Astrocyte of the cerebellum (primary cell): ENCODE measurements at places on chromosomes 7 and 10.

- DNase-seq: no peak
These were observed 129.8 kb upstream of the TNRC18 start for GRCh38 chr7:5553298-5553877.

- no peak for DNase-seq
These were observed 233.8 kb downstream of the KCNMA1 start for GRCh38 chr10:77403761-77404160.

DNA sequence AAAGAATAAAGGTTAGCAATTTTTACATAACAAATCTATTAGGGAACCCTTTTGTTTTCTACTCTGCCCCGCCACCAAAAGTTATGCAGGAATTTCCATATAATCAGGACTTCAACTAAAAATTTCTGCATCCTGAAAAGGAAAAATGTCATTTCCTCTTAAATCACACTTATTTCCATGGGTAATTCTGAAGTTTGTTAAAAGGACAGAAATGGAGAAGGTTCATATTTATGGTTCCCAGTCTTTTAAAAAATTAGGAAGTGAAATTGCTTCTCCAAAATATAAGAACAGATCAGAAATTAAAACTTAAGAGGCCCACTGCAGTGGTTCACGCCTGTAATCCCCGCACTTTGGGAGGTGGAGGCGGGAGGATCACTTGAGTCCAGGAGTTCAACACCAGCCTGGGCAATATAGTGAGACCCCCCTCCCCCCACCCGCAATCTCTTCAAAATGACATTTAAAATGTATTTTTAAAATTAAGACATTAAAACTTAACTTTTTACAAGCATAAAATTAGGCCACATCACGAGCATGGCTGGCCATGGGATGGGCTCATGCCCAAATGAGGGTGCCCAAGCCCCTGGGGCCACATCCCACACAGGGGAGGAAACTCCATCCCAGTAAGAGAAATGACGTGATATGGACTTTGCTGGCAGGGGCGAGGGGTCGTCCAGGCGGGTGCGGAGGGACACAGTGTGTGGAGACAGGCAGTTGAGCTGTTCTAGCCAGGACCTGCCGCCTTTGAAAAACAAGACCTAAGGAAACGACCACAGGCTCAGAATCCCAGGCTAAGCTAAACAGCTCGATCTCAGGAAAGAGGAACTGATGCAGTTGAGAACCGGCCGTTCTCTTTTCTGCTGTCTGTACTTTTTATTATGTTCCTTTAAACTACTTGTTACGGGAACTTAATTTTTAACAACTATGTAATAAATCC, 51.3 kb upstream of the NFE2L3 start:
- DNase-seq: no peak

DNA sequence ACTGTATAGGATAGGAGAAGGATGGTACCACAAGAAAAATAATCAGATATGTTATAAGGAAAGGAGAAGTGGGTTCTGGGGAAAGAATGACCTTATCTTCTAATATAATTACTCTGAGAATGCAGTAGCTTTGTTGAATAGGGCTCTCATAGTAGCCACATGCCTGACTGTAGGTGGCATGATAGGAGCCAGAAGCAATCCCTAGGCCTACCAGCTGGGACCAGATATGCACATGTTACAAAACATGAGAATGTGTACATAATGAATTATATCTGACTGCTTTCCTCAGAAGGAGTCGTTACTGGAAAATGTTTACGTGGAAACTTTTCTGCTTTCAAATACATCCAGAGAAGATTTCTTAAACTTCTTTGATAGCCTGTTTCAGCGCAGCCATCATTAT, 53.2 kb upstream of the FAM3C start:
- no peak for DNase-seq

- DNase-seq: no peak
These were observed 38.9 kb upstream of the AMPH start for GRCh38 chr7:38669965-38670520.

DNA sequence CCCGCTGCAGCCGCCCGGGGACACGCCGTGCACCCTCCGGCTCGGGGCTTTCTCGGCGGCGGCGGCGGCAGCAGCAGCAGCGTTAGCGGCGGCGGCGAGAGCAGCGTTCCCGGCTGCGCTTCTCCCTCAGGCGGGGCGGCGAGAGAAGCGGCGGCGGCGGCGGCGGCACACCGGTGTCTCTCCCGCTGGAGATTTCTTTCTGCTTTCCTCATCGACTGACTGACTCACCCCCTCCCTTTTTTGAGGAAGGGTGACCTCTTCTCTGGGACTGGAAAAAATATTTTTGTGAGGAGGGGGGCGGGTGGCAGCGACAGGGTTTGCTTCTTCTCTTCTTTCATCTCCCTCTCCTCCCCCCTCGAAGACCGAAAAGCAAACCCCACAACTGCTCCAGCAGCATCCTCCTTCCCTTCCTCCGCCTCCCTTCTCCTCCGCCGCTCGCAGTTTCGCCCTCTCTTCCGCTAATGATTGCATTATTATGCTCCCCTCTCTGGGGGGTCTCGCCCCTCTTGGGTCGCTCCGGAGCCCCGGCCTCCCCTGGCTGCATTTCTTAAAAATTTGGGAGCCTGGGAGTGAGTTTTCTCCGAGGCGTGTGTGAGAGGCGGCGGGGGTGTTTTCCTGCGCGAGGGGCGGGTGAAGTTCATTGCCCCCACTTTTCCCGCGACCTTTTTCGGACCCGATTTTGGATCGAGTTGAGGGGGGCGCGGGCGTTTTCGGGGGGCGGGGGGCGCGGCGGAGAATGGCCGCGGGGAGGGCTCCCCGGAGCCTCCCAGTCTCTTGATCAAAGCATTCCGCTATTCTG, 411 bp downstream of the AUTS2 start:
- no peak for DNase-seq

- no peak for DNase-seq
These were observed 23.0 kb upstream of the TEX47 start for GRCh38 chr7:88818552-88818951.

DNA sequence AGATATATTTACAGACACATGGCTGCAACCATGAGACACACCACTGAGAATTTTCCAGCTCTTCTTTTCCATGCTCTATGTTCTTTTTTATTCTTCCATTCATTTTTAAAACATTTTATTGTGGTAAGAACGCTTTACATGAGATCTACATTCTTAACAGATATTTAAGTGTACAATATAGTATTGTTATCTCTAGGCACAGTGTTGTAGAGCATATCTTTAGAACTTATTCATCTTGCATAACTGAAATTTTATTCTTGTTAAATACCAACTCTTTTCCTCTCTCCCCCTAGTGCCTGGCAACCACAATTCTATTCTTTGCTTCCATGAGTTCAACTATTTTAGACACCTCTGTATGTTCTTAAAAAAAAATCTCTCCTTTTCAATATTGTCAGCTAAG, 67.1 kb upstream of the HABP2 start:
- DNase-seq: no peak

DNA sequence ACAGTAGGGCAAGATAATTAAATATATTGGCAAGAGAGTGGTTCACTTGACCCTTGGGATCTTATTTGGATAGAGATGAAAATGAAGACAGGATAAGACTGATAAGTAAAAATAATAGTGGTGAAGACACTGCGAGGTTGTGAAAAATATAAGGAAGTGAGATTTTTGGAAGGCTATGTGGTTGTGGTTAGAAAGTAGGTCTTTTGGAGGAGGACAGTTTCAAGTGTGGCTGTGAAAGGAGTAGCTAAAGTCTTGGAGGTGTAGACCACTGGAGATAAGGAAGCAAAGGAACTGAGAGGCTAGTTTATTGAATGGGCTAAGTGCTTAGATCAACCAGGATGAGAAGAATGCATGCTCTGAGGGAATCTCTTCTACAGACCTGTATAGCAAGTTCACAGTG, 11.2 kb downstream of the MIOS start:
- no peak for DNase-seq

DNA sequence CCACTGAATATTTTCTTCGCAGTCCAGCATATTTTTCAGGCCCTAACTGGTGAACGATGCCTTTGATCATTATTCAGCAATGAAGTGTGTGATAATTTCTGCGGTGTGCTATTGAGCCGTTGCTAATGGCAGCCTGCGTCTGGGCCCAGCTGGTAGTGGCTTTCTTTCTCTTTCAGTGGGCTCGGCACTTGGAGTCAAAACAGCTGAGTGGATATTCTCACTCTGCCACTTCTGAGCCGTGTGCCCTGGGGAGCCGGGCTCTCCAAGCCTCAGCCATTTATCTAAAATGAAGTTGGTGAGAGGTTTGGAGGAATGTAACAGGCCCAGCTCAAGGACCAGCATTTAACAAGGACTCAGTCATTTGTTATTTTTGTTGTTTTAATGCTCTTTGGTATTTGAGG, 87.5 kb upstream of the IFRD1 start:
- DNase-seq: peak; percentile 61

GRCh38 chr7:54426406-54426805, 115.8 kb upstream of the VSTM2A start:
- no peak for DNase-seq

DNA sequence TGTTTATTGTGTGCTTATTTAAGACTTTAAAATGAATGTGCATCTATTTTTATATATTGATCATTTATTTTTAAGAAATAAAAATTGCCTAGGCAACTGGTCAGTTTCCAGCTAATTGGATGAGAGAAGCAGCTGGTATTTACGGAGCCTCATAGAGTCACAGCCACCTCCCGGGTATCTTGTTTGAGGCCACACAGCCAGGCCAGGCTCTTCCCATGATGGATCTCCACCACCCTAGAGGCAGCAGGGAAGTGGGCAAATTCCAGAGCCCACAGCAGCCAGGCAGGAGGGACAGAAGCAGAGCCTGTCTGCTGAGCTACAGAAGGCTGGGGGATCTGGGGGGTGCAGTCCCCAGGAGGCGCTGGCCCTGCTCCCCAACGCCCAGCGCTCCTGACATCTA, 61.6 kb downstream of the CLEC2L start:
- DNase-seq: no peak

DNA sequence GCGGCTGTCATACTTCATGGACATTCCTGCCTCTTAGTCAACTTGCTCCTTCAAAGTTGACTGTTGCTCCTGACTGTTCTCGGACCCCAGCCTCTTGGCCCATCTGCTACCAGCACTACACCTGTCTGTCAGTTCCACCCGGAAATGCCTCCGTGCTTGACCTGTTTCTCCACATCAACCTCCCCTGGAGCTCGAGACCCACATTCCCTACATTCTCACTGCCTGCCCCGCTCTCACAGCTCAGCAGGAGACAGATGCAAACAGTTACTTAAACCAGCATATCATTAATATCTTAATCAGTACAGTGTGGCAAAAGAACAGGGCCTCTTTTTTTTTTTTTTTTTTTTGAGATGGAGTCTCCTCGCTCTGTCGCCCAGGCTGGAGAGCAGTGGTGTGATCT, 174.3 kb downstream of the NRP1 start:
- DNase-seq: no peak

DNA sequence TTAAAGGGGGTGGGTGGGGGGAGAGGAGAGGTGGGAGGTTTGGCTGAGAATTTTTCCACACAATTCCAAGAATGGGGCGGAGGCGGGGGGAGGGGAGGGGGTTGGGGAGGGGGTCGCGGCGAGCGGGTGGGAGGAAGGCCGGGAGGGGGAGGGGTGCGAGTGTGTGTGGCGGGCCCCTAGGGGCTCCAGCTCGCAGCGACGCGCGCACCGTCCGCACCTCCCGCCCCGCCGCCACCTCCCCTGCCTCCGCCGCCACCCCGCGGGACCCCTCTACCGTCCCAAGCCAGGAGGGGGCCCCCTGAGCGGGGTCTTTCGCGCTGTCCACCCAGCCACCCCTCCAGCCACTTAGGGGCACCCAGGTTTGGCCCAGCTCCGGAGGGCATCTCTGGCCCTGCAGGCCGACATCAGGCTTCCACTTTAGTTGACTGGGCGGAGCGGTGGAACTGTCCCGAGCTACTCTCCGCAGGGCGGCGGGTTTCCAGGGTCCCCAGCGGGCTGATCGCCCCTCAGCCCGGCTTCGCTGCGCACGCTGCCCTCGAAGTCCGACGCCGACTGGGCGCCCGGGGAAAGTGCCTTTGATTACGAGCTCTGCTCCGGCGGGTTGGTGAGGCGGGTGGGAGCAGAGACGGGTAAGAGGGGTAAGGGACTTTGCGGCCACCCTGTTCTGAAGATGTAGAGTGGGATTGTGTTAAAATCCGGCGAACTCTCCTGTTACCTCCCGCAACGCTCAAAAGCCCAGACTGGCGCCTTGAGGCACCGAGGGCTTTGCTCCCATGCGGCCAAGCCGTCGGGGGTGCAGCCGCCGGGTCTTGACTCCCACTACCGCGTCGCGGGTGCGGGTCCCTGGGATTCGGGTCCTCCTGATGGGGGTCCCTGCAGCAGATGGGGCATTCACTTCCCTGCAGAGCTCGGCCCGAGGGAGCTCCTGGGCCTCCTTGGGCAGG, 1.8 kb upstream of the VAX1 start:
- DNase-seq: no peak

DNA sequence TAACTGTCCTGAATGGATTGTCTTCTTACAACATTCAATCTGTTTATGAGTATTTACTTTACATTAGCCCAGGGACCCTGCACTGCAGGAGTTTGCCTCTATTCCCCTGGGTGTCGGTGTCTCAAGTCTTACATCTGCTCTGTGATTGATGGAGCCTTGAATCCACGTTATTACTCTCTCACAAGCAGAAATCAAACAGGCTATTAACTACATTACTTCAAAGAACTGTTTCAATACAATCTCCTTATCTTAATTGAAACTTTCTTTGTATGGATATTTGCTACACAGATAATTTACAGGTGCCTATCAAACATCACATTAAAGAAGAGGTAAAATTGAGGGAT, 3.1 kb upstream of the ARID5B start:
- DNase-seq: no peak

DNA sequence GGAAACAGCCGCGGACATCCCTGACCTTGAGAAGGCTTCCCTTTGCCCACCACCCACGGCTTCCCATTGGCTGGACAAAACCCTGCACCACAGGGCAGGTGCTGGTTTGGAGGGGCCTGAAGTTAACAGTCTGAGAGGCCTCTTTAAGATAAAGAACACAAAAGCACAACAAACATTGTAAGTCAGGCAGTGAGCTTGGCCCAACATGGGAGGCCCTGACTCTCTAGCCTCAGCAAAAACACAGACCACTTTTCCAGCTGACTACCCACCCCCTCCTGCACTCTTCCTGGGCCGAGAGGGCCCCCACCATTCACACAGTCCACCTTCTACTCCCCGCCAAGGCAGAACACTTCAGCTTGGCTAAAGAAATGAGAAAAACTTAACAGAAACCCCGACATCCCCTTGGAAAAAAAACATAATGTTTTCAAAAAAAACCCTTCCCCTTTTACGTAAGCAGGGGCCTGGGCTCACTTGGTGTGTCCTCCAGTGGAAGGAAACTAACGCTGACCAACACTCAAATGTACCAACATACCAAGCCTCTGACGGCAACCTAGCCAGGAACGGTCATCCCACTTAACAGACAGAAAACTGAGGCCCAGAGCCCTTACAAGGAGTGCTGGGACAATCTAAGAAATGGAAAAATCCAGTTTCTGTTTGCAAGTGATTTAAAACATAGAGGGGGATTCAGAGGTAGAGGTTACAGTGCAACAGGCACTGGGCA, 80.9 kb downstream of the COBL start:
- DNase-seq: no peak

- no peak for DNase-seq
These were observed 179.7 kb upstream of the MALRD1 start for GRCh38 chr10:18868919-18869318.

- DNase-seq: no peak
These were observed 66.3 kb downstream of the NRF1 start for GRCh38 chr7:129677796-129678195.

- no peak for DNase-seq
These were observed 136.1 kb downstream of the CELF2 start for GRCh38 chr10:11153766-11154165.

- no peak for DNase-seq
These were observed 85.5 kb downstream of the ETV1 start for GRCh38 chr7:13904007-13904406.
